ENCODE measurements at places on chromosomes 6 and 20.

GRCh38 chr6:143598466-143599080, 79.2 kb upstream of the PHACTR2 start:
- no peak for DNase-seq

DNA sequence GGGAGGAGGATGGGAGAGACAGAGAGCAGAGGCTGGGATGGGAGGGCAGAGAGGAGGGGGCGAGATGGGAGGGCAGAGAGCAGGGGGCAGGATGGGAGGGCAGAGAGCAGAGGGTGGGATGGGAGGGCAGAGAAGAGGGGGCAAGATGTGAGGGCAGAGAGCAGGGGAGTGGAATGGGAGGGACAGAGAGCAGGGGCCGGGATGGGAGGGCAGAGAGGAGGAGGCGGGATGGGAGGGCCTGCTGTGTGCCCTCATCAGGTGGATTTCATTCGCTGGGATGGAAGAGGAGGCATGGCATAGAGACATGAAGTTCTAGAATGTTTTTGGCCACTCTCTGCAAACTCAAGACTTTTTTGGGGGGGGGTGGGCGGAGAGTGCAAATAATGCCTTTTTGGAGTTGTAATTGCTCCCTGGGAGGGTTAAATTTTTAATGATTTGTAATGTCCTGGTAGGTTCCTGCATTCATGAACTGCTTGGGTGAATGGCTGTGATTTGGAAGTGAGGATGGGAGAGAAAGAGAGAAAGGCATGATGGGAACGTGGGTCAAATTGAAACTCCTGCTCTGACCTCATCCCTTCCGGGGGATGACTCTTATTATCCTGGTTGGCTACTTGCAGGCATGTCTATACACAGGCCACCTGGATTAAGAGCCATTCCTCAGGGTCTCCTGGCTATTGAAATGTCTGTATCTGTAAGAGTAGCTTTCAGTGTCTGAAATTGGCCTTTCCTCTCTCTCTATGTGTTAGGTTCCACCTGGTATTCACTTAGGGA, 162.4 kb upstream of the AGPAT4 start:
- no peak for DNase-seq

DNA sequence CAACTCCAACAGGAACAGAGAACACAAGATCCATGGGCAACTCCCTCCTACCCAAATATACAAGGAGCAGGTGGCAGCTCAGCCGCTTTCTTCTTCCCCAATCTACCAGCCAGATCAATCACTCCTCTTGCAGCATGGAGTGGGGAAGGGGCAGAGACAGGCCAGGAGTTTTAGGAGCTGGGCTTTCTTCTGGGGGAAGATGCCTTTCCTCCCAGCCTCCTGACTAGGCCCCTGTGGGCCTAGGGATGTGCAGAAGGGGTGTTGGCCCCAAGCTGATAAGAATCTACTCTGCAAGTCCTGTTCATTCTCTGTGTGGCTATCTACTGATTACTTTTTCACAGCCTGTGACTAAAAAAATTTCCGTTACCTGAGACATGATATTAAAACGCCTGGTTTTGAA, 189.0 kb downstream of the BCAS1 start:
- DNase-seq: no peak

- DNase-seq: no peak
Measured at GRCh38 chr6:169424821-169425240, 171.2 kb upstream of the THBS2 start.

- DNase-seq: no peak
Measured at GRCh38 chr6:37940074-37940847, 120.7 kb downstream of the ZFAND3 start.

- no peak for DNase-seq
Measured at GRCh38 chr20:11907621-11908020, 10.1 kb upstream of the BTBD3 start.

GRCh38 chr6:80165143-80165542, 58.7 kb downstream of the BCKDHB start:
- no peak for DNase-seq

DNA sequence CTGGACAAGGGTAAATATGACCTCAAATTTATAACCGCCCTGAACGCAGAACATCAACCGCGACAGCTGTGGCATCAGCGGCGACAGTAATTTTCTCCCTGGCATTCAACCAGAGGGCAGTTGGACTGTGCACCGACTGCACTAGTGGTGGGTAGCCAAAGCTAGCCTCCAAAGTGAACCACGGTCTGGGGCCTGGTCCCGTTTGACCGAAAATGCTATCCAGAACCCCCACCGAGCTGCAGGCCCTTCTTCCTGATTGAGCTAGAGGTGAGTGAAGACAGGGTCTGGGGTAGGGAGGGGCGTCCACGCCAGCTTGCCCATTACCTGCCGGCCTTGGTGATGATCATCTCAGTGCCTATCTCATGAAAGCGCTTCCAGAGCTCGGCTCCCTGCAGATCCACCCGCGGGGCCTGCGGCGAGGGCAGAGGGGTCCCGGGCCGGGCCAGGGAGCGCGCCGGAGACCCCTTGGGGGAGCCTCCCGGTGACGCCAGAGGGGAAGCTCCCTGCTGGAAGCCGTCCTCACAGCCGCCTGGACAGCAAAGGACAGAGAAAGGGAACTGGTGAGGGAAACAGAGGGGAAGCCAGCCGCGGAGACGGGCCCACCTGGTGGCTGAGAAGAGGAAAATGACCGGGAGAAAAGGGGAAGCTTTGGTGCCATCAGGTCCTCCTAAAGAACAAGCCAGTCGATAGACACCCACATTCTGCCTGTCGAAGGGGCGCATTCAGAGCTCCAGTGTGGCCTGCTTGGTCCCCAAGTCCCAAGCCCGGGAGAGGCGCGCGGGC, 2.0 kb downstream of the TBX18 start:
- DNase-seq: peak; percentile 49

DNA sequence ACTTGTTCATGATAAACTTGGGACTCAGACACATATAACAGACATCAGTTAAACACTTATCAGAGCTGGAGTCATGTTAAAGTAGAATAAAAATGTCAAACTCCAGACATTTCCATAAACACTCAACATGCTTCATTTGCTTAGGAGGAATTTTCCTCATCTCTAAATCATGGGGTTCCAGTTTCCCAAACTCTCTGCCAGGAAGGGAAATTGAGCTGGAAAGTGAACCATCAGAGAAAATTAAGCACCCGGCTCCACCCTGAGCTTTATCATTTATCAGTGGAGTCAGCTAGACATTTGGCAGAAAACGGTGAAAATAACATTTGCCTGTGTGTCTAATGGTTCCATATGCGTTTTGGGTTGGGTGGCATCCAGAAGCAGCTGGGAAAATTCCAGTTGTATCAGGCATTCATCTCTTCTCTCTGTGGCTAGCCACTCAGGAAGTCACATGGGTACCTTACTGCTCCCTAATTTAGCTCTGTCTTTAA, 25.3 kb upstream of the ZNFX1 start:
- DNase-seq: no peak

DNA sequence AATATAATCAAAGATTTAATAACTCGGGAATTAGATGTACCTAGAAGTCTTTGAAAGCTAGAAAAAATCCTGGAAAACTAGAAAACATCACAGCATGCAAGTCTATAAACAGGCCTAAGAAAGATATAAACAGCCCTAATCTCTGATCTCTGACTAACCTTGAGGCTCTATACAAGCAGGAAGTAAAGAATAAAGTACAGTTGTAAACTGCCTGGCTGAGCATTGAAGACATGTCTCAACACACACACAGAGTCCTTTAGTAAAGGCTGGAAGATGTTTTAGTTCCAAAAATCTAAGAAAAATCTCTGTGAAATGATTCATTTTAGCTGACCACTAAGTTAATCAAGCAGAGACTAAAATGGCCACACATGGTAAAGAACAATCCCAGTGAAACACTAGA, 774.5 kb downstream of the EYS start:
- DNase-seq: no peak

DNA sequence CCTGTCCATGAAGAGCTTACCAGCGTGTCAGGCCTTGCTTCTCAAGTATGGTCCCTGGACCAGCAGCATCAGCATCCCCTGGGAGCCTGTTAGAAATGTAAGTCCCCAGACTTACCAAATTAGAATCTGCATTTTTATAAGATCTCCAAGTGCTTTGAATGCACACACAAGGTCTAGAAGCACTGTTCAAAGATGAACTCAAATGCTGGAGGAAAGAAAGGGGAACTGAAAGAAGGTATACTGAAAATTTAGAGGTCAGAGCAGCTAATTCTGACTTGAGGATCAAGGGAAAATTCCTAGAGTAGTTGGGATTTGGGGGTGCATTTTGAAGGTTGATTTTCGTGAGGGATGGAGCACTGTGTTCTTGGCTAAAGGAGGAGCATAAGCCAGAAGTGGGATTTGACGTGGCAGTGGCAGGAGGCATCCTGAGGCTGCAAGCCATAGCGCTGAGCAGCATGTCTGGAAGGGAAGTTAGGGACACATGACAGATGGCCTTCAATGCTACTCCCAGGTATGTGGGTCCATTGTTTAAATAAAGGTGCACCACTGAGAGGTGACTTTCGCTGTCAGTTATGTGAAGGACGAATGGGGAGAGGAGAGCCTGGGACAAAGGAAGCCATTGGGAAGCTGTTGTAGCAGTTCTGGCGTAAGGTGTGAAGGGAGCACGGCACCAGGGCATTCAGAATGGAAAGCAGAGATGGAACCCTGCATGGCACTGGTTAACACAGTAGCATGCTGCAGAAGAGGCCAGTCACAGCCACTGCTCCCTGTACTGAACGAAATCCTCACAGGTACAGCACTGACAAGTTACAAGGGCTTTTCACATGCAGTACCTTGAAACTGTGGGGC, 36.2 kb downstream of the ARMC2 start:
- peak; percentile 41 for DNase-seq

DNA sequence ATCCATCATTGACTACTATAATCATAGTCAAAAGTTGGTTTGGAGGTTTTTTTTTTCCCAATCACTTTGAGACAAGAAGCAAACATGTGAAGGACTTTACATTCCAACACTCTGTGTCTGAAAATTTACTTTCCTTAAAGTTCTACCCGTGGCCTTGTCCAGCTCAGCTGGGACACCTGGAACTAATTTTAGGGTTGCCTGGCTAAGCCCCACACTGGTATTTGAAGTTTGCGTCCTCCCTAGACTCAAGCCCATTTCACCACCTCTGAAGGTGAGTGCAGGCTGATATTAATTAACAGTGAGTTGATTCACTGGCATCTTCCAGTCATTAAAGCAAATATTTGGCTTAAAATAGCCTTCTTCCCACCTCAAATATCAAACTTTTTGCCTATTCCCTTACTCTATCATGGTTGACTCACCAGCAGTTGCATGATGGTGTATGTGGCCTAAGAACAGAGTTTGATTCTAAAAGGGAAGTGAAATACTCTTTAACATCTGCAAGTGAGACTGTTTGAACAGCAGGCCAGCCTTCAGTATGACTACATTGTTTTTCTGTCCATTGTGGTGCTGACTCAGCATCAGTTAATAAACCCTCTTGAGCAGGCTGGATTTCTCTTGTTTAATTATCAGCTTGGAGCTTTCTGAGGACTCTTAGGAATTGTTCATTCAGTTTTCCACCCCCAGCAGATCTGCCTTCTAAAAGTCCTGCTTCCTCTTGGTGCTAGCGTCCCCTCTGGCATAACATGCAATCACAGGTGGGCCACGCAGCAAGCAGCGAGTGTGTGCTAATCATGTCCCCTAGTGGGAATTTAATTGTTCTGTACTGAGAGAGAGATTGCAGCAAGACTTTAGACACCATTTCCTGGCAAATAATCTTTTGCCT, 1.8 kb upstream of the PRDM1 start:
- peak; percentile 75 for DNase-seq

DNA sequence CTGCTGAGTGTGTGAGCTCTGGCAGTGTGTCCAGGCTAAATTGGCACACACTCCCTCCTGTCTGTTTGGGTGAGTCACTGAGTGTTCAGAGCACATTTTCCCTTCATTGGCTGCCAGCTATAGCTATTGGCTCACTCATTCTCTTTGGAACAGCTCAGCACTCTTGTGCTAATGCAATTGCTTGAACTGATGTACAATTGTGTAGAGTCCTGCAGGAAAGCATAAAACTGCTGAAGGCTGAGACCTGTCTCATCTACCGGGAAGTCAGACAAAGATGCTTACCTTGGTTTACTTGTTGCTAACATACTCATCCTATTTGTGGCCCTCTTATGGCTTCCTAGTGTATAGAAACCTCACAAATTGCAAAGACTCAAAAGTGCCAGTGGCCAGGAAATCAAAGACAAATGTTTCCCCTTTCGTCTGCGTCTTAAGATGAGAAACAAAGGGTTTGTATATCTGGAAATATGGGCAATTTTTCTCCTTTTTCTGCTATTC, 351.0 kb downstream of the BCKDHB start:
- DNase-seq: no peak

DNA sequence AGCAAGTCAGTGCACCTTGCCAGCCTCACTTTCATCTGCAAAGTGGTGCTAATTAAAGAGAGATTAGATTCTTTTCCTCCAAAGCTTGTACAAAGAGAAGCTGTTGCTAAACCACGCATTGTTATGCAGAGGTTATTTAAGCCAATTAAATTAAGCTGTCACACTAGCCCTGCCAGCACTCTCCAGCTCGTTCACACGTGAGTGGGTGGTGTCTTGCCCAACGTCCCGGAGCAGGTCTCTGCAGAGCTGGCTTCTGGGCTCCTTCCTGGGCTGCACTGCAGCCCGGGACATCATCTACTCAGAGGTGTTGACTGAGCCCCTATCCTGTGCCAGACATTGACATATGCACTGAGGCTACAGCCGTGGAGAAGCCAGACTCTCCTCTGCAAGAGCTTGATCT, 401.6 kb upstream of the SULF2 start:
- DNase-seq: no peak

DNA sequence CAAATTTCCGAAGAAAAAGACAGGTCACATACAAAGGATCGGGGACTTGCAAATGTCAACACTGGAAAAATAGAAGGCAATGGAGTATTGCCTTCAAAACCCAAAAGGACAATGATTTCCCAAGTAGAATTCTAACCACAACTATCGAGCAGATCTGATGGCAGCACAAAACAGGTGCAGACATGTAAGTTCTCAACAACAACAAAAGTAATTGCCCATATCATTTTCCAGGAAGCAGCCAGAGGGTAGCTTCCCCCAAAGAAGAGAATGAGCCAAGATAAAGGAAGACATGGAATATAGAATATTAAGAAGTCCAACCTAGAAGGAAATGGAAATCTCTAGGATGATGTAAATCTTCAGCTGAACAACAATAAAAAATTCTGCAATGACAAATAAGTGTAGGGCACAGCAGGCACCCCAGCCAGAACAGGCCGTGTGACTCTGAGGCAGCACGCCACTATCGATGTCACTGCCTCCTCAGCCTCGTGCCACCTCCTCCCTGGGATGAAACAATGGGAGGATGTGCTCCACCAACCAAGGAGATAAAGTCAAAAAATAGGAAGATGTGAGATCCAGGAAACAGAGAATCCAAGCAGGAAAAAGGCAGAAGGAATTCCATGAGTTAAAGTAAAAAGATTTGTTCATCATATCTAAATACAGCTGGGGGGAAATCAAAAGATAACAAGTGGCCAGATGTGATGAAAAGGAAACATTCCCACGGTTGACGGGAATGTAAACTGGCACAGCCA, 34.1 kb downstream of the SERPINB1 start:
- DNase-seq: no peak

DNA sequence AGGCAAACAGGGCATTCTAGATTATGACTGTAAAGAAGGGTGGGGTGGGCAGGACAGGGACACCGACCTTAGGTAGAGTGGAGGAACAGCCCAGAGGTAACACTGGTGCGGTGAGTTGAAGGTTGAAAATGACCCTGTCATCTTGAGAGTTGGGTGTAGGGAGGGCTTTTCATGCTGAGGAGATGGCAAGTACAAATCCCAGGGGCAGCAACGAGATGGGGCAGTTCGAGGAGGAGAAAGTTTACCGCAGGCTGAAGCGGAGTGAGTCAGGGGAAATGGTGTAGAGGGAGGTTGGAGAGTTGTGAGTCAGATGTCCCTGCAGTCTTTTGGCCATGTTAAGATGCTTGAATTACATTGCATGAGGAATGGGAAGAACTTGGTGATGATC, 101.1 kb downstream of the HIVEP1 start:
- no peak for DNase-seq

Data from H9 (cell line).